ENCODE measurements at places on chromosomes 6 and 20. TPM values are rescaled to one million over a fixed set of nuclear protein-coding genes. Genes with fewer than 3 reads are reported as not detected.

The SLC22A2 gene
- total RNA-seq, result not detected

GRCh38 chr6:153957394-153957793 is 81.6 kb upstream of the OPRM1 start:
- no peak for DNase-seq

GRCh38 chr20:49288250-49288751 is 10.4 kb upstream of the ZNFX1 start:
- DNase-seq, result no peak

GRCh38 chr6:137819740-137820139 is 47.3 kb upstream of the TNFAIP3 start:
- DNase-seq, result no peak

DNA sequence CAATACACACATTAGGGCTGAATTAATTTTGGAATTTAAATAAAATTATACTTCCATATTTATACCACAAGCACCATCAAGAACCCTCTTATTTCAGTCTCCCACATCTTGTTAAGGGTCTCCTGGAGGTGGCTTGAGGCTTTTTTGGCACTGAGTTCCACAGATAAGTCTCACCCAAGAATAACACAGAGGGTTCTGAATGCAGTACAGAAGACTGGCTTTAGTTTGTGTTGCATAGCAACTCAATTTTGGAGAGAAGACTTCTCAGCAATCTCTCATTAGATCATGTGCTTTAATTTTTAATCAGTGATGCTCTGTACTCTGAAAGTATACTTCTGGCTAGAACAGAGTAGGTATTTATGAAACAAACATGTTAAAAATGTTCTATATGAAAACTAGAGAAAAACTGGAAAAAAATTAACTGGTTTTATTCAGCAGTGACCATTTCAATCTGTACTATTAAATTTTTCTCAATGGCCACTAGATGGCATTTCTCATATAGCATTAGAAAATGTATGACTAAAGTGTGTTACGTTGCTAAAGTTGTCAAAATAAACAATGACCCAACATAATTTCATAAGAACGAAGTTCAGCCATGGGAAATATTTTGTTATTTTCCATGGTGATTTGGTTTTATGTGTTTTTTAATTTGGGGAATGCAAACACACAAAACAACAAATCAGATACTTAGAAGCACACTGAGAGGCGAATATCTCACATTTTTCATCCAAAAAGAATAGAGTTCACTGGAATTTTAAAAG is 32.7 kb upstream of the MAP7 start:
- DNase-seq, result no peak
